ENCODE measurements at places on chromosomes 6 and 20.

GRCh38 chr6:125377621-125378020 lies 75.9 kb upstream of the HDDC2 start:
- DNase-seq = no peak

DNA sequence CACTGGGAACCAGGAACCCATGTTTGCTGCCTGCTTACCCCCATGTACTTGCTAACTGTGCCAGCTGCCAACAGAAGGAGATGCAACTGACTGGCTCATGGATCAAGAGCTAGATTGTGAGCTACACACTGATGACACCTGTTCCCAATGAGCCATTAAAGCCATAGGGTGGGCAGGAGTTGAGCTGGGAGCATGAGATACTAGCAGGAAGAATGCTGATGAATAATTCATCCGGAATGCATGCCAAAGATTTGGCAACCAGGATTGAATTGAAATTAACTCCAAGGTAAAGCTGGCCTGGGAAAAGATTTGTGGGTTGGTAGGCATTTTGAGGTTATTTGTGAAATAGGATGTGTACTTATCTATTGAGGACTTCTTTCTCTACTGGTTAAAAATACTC lies 631.1 kb downstream of the KIF16B start:
- DNase-seq = no peak

- peak; percentile 100 for DNase-seq
These were observed at the start of gene CNKSR3 for GRCh38 chr6:154510144-154510905. CNKSR3 (minus strand) TSS chr6:154510685; CDS start chr6:154510114, 571 bp downstream.

- DNase-seq = peak; percentile 79
These were observed 1.6 kb upstream of the DBNDD2 start for GRCh38 chr20:45406260-45407066.

GRCh38 chr6:121868206-121868605 lies 432.8 kb downstream of the GJA1 start:
- no peak for DNase-seq

DNA sequence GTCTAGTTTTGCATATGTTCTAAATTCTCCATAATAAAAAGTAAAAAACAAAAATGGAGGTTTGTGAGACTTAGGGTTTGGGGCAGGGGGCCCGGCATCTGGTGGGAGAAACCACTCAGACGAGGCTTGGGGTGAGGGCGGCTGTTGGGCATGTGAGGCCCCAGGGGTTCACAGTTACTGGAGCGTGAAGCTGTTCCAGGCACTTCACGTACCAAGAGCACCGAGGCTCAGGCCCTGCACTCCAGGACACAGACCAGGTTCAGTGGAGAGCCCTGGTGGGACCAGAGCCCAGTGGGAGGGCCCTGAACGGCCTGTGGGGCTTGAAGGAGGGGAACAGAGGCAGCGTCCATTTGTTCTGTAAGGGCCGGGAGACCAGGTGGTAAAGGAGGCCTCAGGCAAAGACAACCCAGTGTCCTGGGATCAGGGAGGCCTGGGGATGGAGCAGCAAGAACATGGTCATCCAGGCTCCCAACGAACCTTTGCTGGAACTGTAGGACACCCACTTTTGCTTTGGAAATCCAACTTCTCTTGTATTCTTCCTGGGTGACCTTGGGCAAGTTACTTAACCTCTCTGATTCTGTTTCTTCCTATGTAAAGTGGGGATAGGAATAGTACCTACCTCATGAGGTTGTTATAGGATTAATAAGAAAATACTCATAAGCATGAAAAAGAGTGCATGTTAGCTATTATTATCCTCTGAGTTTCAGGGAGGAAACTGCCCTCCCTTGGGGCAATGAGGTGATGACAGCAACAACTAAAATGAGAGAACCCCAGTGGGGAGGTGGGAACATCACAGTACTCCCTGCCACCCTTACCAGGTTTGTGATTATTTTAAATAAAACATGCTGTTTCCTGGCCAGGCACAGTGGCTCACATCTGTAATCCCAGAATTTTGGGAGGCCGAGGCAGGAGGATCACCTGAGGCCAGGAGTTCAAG lies 1.1 kb upstream of the FGD2 start:
- DNase-seq = no peak

DNA sequence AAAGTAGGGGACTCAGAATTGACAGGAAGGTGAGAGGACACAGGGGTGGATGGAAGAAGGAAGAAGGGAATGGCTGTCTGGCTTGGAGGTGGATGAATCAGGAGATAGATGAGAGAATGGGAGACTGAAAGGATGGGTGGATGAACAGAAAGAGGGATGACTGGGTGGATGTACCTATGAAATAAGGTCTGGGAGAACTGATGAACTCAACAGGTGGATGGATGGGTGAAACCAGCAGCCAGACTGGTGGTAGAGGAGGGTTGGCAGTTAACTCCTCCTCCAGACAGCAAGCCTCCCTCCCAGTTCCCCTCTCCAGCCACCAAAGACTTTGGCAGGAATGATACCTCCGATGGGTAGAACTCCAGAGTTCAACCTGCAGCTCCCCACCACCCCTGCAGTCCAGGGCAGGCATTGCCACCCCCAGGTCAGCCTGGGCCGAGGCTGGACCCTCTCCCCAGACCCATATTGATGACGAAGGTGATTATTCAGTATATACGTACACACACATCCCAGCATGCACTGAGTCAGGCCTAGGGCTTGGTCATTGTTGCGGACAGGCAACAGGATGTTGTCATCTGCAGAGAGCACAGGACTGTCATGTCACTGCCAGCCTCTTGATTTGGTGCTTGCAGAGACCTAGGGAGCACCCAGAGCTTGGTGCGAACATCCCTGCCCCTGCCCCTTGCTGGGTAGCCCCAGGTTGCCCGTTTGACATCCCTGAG lies 2.0 kb downstream of the SUN5 start:
- DNase-seq = no peak

GRCh38 chr20:41155261-41155660 lies 17.9 kb downstream of the PLCG1 start:
- DNase-seq = no peak

DNA sequence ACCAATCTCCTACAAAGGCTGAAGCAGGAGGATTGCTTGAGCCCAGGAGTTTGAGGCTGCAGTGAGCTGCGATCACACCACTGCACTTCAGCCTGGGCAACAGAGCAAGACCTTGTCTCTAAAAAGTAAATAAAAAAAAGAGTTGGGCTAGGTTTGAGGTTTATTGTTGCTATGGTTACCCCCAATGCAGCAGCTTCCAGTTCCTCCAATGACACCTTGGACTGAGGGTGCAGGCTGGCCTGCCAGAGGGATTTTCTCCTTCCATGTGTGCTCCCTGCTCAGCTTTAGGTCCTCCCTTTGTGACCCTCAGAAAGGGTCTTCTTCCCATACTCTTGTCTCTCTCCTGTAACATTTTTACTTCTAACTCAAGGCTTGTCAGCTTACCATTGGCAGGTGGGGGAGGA lies 10.6 kb upstream of the TBC1D20 start:
- DNase-seq = no peak

DNA sequence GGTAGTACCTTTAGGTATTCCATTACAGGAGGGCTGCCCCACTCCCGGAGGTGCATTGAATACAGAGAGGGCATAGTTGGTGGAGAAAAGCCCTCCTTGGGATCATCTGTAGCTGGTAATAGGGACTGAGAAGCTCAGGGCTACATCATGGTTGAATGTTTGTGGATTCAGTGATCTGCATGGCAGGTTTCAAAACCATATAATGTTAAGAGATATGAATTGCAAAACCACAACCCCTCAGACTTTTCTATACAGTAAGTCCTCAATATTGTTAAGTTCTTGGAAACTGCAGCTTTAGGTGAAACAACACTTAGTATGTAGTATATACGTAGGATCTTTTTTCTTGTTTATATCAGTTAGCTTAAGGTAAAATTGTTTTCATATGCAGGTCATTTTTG lies 11.3 kb downstream of the TULP4 start:
- no peak for DNase-seq

GRCh38 chr6:92820601-92821000 lies 598.8 kb downstream of the EPHA7 start:
- DNase-seq = no peak

GRCh38 chr20:31717478-31718201 lies 5.0 kb downstream of the BCL2L1 start:
- DNase-seq = no peak

- DNase-seq = peak; percentile 47
These were observed 10.4 kb upstream of the KCNK5 start for GRCh38 chr6:39239527-39240154.

- DNase-seq = no peak
These were observed 54.3 kb downstream of the SLC23A2 start for GRCh38 chr20:4946986-4947385.

DNA sequence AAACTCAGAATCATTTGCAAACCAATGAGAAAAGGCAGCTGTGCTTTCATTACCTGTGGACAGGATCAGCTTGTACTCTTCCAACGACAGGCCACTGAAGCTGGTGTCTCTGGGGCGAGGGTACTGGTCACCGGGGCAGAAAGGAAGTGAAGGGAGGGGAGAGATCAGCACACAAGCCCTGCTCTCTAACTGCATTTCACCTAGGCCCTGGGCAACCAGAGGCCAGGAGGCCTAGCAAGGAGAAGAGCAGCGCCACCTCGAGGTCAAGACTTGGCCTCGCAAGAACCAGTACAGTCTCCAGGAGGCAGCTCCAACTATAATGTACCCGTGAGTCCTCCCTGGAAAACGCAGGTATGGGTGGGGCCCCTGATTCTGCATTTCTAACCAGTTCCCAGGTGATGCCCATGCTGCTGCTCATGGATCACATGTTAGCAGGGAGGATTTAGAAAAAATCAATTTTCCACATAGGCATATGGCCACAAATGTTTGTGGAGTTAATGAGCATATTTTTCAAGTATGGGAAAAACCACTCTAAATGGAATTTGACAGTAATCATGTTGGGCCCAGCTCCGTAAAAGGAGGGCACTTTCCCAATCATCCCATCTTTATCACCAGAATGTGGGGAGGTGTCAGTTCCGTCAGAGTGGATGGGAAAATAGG lies 11.0 kb downstream of the UQCC2 start:
- peak; percentile 89 for DNase-seq

DNA sequence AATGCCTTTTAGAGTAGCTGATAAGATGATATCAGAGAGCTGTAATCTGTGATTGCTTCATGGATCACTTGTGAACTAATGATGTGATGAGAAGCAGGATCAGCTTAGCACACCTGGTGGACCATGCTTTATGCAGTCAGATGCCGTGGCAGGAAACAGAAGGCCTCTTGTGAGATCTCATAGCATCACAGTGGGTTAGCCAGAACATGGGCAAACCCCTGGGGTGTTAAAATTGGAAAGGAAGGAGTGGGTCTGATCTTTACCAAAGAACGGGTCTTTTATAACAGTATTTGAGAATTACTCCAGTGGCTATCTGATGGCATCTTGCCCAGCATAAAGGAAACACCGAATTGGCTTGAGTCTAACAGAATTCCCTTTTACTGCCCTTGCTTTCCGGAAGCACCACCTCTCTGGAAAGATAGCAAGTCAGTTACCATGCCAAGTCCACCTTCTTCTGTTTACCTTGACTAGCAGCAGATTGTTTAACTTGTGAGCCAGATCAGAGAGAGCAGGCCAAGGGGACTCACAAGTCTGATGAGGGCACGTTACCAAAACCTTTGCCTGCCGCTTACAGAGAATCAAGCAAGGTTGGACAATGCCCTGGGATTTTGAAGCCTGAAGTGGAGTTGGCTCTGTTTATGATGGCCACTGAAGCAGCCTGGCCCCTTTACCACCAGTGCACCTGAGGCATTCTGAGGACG lies 20.9 kb upstream of the SRF start:
- no peak for DNase-seq

- peak; percentile 49 for DNase-seq
These were observed 67.2 kb downstream of the RPP40 start for GRCh38 chr6:4936681-4937041.

DNA sequence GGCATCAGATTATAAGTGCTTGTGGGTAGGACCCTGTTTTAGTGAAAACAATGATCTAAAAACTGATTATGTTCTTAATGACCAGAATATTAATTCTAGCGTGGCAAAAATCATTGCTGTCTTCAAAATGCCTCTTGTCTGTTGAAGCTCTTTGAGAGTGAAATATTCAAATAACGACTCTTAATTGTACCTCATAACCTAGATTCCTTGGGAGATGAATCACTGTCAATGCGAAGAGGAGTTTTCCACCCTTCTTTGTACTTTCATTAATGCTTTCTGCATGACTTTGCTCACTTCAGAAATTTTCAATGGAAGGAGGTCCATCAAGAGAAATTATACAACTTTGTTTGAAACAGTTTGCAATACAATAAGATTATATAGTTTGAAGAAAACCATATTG lies 71.5 kb downstream of the CRYBG1 start:
- no peak for DNase-seq

GRCh38 chr6:118559659-118560058 lies 11.6 kb downstream of the PLN start:
- DNase-seq = no peak

GRCh38 chr6:38131527-38131965 lies 312.0 kb downstream of the ZFAND3 start:
- DNase-seq = no peak

GRCh38 chr6:54646069-54646950 lies 200.3 kb upstream of the FAM83B start:
- DNase-seq = no peak

GRCh38 chr20:36271639-36272546 lies 34.2 kb upstream of the DLGAP4 start:
- DNase-seq = no peak

DNA sequence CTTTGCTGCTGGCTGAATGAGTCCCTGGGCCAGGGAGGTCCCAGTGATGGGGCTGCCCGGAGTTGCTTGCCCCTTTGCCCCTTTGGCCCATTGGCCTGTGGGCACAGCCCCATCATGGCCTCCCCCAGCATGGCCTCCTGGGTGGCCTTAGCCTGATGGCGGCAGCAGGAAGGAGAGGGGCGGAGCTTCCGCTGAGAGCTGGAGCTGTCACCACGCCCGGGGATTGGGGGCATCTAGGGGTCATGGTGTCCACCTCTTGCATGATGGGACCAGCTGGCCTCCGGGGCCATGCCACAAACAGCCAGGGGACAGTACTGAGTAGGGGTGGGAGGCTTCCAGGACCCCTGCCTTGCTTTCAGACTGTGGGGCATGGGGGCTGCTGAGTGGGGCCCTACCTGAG lies 31.5 kb upstream of the GATA5 start:
- no peak for DNase-seq

GRCh38 chr6:147262946-147263345 lies 58.7 kb downstream of the STXBP5 start:
- DNase-seq = no peak

- DNase-seq = no peak
These were observed 221.2 kb downstream of the MAFB start for GRCh38 chr20:40467703-40468411.

DNA sequence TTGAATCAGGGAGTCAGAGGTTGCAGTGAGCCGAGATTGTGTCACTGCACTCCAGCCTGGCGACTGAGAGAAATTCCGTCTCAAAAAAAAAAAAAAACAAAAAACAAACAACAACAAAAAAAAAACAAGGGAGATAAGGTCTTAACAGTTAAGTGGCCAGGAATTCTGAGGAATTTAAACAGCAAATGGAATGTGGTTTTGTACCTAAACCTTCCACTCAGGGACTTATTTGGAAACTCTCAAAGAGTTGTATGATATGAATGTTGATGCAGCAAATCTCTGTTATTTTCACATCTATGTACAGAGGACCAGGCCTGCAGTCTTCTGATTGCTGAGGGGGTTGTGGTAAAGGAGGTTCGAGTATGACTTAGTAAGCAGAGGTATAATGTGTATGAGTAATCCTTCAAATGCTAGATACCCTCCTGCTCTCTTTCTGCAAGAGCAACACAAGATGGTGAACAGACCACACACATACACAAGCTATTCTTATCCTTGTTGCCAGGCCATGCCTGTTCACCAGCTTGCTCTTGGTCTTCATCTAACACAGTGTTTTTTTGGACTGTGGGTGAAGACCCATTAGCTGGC lies 174.9 kb upstream of the SCGN start:
- no peak for DNase-seq

GRCh38 chr6:169950558-169950957 lies 199.1 kb downstream of the ERMARD start:
- peak; percentile 44 for DNase-seq

GRCh38 chr20:14855171-14855570 lies 517.8 kb upstream of the FLRT3 start:
- DNase-seq = no peak

Data from neural progenitor cell (in vitro differentiated cells).